Activated gamma-delta T cell treated with Interleukin-2 at 50 U/mL for 16 hours (primary cell): ENCODE measurements at places on chromosomes 2 and 18.
A peak's percentile ranks its signal among the peaks of the same experiment; 100 is the strongest.

DNA sequence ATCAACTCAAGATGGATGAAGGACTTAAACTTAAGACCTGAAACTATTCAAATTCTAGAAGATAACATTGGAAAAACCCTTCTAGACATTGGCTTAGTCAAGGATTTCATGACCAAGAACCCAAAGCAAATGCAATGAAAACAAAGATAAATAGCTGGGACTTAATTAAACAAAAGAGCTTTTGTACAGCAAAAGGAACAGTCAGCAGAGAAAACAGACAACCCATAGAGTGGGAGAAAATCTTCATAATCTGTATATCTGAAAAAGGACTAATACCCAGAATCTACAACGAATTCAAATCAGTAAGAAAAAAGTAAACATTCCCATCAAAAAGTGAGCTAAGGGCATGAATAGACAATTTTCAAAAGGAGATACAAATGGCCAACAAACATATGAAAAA lies 171.2 kb downstream of the ERBB4 start:
- DNase-seq, result no peak

DNA sequence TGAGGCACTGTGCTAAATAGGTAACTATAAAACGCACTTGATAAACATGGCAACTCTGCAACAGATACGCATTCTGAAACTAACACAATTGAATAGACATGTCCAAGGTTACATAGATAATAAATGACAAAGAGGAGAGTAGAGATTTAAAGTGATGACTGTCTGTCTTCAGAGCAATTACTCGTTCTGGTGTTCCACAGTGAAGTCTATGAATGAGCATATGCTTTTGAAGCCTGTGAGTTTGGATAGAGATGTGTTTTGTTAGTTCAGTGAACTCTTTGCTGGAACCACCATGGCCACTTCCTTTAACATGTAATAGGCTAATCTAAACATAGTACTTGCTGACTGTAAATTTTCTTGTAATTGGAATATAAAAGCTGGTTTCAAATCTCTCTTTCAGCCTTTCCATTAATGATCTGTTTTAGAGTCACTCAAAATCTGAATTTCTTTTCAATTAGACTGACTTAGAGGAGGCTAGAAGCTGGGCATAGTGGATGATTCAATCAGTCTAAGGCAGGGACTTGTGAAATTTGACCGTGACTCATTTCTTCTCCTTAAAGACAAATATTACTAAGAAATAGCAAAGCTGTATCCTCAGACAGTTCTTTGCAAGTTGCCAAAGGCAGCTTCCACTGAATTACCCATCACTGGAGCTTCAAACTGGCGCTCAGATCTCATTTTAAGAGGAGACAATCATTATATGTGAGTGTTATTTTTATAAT lies 1130.1 kb upstream of the CELF4 start:
- no peak for DNase-seq

- DNase-seq, result no peak
These were observed 112.4 kb upstream of the GATA6 start for GRCh38 chr18:22056950-22057349.

GRCh38 chr2:210286123-210286680 lies 28.8 kb downstream of the MYL1 start:
- no peak for DNase-seq

DNA sequence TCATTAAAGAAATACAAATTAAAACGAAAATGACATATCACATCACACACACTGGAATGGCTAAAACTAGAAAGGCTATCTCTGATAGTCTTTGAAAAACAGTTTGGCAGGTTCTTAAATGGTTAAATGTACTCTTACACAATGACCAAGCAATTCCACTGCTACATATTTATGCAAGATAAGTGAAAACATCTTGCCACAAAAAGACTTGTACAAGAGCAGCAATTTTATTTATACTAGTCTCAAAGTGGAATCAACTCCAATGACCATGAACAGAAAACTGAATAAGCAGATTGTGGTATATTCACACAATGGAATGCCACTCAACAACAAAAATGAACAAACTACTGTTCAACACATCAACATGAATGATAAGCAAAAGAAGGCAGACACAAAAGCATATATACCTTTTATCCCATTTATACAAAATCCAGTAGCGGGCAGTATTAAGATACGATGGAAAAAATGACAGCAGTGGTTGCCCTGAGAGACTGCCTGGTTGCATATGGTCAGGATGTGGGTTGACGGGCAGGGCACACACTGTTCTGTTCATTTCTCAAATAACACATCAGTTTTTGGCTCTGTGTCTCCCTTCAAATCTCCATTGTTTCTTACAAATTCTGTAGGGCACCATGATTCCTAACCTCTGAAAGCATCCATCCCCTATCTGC lies 25.4 kb downstream of the SP100 start:
- DNase-seq, result peak; percentile 51
